ENCODE measurements at places on chromosomes 2 and 18.

DNA sequence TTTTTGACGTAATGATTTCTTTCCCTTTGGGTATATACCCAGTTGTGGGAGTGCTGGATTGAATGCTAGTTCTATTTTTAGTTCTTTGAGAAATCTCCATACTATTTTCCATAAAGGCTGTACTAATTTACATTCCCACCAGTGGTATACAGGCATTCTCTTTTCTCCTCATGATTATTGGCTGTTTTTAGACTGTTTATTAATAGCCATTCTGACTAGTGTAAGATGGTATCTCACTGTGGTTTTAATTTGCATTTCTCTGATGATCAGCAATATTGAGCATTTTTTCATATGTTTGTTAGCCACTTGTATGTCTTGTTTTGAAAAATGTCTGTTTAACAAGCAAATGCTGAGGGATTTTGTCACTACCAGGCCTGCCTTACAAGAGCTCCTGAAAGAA is 9.2 kb upstream of the CD28 start:
- no peak for DNase-seq

DNA sequence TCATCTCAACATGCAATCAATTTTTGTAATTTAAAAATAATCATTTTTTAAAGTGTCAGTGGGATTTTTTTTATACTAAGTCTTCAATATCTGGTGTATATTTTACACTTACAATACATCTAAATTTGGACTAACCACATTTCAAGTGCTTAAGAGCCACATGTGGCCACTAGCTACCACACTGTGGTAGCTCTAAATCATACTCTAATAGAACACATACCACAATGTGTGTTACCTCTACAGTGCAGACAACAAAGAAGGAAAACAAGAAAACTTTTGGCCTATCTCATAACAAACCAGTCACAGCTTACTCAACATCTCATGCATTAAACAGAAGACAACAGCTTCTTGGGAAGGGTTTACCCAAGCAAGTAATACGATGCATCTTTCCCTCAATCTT is 24.5 kb downstream of the PIAS2 start:
- no peak for DNase-seq

DNA sequence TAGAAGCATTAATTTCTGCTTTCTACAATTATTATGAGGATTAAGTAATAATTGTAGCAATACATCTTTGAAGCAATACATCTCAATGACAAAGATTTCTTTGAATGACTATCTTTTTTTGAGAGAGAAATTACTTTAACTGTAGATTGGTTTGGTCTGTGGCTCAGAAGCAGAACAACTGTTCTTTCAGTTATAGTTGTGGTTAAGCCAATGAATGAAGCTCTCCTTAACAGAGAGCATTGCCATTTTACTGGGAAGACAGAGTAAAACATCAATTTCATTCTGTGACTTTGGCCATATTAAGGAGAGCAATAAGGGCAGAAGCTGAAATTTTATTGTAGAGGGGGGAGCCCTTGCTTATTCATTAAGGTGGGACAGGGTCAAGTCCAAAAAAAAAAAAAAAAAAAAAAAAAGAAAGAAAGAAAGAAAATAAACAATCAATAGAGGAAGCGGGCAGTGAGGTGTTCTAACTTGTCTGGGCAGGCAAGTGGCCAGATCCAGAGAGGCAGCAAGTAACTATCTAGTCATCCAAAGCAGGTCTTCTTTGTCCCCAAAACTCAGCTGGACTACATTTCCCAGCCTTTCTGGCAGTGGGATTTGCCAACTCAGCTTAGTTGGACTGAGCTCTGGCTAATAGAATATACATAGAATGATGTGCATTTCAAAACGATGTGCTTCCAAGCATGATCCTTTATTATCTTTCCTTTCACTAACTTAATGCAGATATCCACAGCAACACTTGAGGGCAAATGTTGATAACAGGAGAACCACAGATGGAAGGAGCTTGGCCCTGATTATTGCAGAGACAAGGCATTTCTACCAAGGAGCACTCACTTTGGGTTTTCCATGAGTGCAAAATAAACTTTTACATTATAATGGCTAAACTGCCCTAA is 462.7 kb upstream of the CDH20 start:
- no peak for DNase-seq

DNA sequence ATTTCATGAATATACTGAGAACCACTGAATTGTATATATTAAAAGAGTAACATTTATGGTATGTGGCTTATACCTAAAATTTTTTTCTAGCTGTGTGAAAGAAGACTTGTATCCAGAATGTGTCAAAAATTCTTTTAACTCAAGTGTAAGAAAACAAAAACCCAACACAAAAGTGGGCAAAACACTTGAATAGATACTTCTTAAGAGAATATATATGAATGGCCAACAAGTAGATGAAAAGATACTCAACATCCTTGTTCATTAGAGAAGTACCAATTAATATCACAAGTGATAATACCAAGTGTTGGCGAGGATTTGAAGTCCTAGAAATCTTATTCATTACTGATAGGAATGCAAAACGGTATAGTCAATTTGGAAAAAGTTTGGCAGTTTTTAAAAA is 107.2 kb upstream of the MYO3B start:
- no peak for DNase-seq

GRCh38 chr2:235643680-235644511 is 150.1 kb downstream of the AGAP1 start:
- no peak for DNase-seq
